ENCODE measurements at places on chromosomes 2 and 18.

DNA sequence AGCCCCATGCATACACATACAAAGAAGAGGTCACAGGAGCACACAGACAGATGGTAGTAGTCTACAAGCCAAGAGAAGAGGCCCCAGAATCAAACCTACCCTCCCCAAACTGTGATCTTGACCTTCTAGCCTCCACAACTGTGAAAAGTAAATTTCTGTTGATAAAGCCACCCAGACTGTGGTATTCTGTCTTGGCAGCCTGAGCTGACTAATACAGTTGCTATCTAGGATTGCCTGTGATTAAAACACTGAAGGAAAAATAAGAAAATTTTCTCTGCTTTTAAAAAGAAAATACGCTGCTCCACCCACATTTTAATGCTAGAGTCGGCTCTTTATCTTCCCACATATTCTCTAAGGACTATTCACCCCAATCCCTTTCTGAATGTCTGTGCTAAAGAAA is 143.7 kb upstream of the TMEM200C start:
- DNase-seq, result peak; percentile 3

GRCh38 chr18:76274468-76275289 is 220.4 kb downstream of the ZNF516 start:
- no peak for DNase-seq

DNA sequence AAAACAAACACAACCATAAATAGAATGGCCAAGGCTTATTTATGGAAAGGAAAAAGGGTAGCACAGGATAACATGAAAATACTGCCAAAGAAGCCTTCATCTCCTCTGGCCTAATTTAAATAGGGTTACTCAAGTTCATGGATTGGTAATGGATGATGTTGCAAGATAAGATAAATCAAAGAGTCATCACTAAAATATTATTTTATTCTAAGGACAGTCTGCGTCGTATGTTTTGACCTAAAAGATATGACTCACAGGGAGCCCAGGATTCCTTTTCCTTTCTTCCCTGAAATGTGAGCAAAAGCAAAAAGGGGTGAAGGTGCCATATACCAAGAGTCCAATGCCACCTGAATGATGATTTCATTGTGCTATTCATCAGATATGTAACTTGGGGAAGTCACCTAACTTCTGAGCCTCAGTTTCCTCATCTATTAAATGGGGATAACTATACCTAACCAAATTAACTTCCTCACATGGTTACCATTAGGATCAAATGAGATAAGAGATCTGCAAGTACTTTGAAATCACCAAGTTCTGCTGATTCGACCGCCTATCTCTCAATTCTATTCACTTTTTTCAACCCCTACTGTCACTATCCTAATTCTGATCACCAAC is 137.7 kb downstream of the THADA start:
- peak; percentile 60 for DNase-seq

- DNase-seq, result no peak
Measured at GRCh38 chr2:129829588-129829987, 149.9 kb upstream of the RAB6C start.

DNA sequence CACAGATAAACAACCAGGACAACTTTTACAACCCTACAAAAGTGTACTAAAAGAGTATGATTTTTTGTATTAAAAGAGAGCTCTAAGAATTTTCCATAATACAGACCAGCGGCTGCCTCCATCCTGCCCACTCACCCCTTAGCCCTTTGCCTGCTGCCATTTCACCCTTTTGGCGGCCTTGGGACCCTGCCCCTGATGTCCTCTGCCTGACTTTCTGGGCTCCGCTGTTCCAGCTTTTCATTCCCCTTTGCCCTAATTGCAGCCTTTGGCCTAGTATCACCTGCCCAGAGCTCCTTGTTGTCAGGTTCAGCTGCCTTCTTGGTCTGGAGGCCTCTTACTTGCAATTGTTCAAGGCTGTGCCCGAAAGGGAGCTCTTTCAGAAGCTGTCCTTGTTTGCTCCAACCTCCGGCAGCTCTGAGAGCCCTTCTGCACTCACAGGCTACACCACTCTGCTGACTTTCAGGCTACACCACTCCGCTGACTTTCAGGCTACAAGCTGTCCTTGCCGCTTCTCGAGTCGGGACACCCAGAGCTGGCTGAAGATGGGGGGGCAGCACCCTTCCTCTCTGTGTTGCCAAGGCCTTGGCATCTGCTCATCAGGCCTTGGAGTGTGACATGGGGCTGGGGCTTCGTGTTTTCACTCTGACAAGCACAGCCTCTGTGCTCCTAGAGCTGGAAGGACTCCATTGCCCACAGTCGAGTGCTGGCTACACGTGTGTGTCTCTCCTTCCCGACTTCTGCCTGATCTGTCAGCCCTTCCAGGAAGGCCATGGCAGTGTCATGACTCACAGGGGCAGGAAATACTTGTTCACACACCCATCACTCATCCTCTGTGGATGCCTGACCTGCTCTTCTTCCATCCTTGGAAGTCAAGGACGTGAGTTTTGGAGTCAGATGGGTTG is 43.1 kb upstream of the HDAC4 start:
- DNase-seq, result peak; percentile 8

DNA sequence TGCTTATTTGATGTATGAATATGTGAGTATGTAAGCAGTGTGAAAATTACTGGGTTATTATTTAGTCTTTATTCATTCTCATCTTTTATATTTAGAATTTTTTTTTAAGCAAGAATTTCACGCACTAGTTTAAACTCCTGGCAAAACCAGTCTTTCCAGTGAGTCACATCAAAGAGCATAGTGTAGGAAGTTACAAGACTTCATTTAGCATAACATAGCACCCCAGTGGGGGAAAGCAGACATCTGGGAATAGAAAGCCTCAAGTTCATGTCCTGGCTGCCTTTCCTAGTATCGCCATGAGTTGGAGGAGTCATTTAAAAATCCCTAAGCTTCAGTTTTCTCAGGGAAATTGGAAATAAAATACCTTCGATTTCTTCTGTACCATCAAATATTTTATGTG is 408.3 kb downstream of the NUP35 start:
- no peak for DNase-seq

Data from fibroblast of pulmonary artery (primary cell).